ENCODE measurements at places on chromosomes 4 and X.

DNA sequence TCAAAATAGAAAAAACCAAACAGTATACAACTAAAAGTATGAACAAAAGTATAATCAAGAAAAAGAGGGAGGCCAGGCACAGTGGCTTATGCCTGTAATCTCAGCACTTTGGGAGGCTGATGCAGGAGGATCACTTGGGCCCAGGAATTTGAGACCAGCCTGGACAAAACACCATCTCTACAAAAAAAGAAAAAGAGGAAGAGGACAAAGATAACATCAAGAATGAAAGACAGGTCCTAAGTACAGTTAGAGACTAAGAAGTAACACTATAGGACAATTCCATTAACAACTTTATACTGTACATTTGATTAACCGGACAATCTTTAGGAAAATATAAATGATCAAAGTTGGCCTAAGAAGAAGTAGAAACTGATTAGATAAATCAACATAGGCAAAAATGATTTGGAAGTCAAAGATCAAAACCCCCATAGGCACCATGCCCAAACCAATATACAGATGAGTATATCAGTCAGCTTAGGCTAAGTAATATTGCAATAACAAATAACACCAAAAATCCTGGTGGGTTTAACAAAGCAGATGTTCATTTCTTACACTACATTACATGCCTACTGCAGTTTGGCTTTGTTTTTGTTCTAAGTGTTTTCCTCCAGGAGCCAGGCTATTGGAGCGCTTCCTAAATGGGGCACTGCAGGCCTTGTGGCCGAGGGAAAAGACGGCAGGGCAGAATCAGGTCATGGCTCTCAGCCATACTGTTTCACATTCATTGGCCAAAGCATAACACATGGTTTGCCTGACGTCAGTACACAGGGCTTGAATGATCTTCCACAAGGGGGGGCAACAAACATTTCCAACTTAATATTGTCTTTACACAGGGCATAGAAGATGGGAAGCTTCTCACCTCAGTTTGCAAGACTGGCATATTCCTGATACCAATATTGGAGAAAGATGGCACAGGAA lies 42.2 kb upstream of the HGFAC start:
- peak; percentile 33 for DNase-seq

- DNase-seq, result no peak
Observed at GRCh38 chr4:37445023-37445422, 200.5 kb downstream of the NWD2 start.

DNA sequence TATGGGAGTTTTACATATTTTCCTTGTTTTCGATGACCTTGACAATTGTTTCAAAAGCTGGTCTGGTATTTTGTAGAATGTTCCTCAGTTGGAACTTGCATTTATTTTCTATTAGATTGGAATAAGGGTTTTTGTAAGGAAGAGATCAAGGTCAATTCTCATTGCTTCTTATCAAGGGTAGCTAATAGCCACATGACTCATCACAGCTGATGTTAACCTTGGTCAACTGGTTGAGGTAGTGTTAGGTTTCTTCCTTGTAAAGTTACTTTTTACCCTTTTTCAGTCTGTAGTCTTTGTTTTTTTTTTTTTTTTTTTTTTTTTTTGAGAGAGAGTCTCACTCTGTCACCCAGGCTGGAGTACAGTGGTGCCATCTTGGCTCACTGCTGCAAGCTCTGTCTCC lies 257.2 kb downstream of the SNCA start:
- DNase-seq, result no peak

GRCh38 chr4:5812506-5813229 lies 80.2 kb downstream of the CRMP1 start:
- peak; percentile 41 for DNase-seq

- DNase-seq, result no peak
Observed at GRCh38 chr4:124684301-124684700, 28.2 kb downstream of the ANKRD50 start.
